ENCODE measurements at places on chromosomes 6 and 20.

- H3K4me1 ChIP-seq = no peaks in the 10 kb centered on the region
- no peak for DNase-seq
These were observed 125.1 kb upstream of the LOC128125822 start for GRCh38 chr6:63447134-63447533.

- no peak overlapping the region for H3K4me3 ChIP-seq
- peaks cover 21% of the 10 kb centered on the region for H3K4me1 ChIP-seq
- H3K27me3 ChIP-seq = no peaks in the 10 kb centered on the region
- no peak overlapping the region for H3K27ac ChIP-seq
These were observed 47.5 kb upstream of the NHSL1 start for GRCh38 chr6:138546733-138547185.

DNA sequence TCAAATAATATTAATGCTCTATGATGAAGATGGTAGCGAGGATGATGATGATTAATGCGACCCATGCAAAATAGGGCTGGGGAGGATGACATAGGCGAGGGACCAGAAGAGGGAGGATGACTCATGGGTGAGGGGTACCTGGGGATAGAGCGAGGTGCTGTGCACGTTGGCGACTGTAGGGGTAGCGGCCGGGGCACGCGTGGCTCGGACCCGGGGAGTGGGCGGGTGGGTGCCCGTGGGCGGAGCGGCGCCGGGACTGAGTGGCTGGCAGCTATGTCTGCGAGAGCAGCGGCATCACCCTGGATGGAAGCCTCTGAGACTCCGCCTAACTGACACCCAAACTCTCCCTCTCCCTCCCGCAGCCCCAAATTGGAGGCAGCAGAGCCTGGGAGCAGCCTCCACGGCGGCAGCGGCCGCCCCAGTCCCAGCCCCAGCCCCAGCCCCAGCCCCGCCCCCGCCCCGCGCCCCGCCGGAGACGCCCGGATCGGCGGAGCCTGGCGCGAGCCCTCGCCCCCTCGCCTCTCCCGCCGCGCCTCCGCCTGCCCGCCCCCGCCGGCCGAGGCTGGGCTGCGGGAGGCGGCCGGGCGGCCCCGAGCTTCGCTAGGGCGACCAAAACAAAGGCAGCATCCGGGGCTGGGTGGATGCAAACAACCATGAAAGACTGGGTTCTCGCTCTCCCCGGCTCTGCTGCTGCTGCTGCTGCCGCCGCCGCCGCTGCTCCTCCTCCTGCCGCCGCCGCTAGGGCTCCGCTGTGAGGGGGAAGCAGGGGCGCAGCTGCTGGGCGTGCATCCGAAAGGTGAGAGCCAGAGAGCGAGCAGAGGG, at the start of gene RIMS1:
TSS of gene RIMS1 (plus strand) at position 367 of the 822 bp plus-strand sequence. CDS start 474 bp downstream, outside the sequence.
- peaks cover 12% of the 10 kb centered on the region for H3K27me3 ChIP-seq
- peak; percentile 89 for DNase-seq

GRCh38 chr6:19805129-19805481, 32.1 kb upstream of the ID4 start:
- H3K36me3 ChIP-seq = no peaks in the 10 kb centered on the region
- no peak for DNase-seq
- peak overlapping the region; percentile 80 for H3K4me3 ChIP-seq
- peak overlapping the region; percentile 99 for H3K27ac ChIP-seq

DNA sequence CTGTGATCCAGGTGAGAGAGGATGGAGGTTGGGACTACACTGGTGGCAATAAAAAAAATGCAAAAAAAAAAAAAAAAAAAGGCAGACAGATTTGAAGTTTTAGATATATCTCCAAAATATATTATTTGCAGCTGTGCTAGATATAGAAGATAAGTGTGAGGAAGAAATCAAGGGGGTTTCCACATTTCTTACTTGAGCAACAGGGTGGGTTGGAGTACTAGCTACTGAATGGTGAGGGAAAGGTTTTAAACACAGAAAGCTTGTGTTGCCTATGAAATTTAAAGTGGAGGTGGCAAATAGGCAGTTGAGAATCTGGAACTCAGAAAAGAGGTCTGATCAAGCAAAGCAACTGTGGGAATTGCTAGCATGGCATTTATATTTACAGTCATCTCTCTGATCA, 59.9 kb upstream of the GNRH2 start:
- no peaks in the 10 kb centered on the region for H3K27me3 ChIP-seq
- H3K36me3 ChIP-seq = peaks cover 16% of the 10 kb centered on the region
- no peak overlapping the region for H3K4me3 ChIP-seq

- no peak overlapping the region for H3K4me3 ChIP-seq
- H3K27ac ChIP-seq = no peak overlapping the region
- no peaks in the 10 kb centered on the region for H3K4me1 ChIP-seq
- H3K36me3 ChIP-seq = no peaks in the 10 kb centered on the region
- H3K27me3 ChIP-seq = no peaks in the 10 kb centered on the region
- DNase-seq = no peak
These were observed 293.4 kb upstream of the SPTLC3 start for GRCh38 chr20:12715371-12715770.

DNA sequence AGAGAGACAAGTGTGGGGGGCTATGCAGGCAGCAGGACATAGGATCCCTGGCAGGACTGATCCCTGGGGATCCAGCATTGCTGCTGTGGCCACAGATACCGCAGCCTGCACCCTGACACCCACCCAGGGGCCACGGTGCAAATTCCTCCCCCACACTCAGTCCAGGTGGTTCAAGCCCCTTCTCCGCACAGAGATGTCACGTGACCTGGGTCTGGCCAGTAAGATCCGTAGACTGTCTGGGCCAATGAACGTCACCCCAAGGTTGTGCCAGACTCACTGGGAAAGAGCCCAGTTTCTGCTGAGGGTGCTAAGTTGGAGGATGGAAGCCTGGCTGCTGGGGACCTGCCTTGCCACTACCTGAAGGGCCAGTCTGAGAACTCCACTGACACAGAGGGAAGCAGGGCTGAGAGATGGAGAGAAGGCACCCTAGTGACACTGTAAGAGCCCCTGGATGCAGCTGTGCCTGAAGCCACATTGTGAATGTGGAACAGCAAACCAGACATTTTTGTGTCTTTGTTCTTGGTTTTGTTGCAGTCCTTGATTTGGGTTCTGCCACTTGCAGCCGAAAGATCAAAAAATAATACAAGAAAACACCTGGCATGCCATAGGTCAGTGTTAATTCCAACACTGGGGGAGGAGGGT, 228.6 kb downstream of the PREX1 start:
- no peak for DNase-seq
- H3K27ac ChIP-seq = no peak overlapping the region
- no peaks in the 10 kb centered on the region for H3K4me1 ChIP-seq
- H3K4me3 ChIP-seq = no peak overlapping the region
- H3K27me3 ChIP-seq = no peaks in the 10 kb centered on the region

DNA sequence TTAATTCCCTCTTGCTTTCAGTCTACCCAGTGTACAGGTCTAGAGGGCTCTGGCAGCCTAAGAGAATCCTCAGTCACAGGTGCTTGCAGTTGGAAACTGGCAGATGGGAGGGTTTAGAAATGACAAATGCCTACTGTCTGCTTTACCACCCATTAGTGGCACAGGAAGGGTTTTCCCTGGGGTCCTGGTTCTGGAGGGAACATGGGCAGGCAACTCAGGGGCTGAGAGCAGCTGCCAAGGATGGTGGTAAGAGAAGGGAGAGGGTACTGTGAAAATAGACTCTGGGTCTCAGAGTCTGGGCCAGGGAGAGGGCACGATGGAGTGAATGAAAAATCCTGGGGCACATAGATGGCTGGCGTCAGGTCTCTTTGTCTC, 103.5 kb downstream of the TCP11 start:
- no peaks in the 10 kb centered on the region for H3K27me3 ChIP-seq
- H3K36me3 ChIP-seq = no peaks in the 10 kb centered on the region
- no peaks in the 10 kb centered on the region for H3K4me1 ChIP-seq
- no peak overlapping the region for H3K27ac ChIP-seq
- DNase-seq = no peak
- no peak overlapping the region for H3K4me3 ChIP-seq

GRCh38 chr6:122426597-122426996, 27.1 kb downstream of the HSF2 start:
- no peak for DNase-seq
- no peaks in the 10 kb centered on the region for H3K4me1 ChIP-seq
- no peaks in the 10 kb centered on the region for H3K27me3 ChIP-seq
- peaks cover 35% of the 10 kb centered on the region for H3K36me3 ChIP-seq
- no peak overlapping the region for H3K27ac ChIP-seq

GRCh38 chr6:34232901-34233300, 3.8 kb upstream of the HMGA1 start:
- H3K4me1 ChIP-seq = peaks cover 8% of the 10 kb centered on the region
- H3K27ac ChIP-seq = no peak overlapping the region
- peak; percentile 81 for DNase-seq
- H3K27me3 ChIP-seq = no peaks in the 10 kb centered on the region
- no peak overlapping the region for H3K4me3 ChIP-seq

DNA sequence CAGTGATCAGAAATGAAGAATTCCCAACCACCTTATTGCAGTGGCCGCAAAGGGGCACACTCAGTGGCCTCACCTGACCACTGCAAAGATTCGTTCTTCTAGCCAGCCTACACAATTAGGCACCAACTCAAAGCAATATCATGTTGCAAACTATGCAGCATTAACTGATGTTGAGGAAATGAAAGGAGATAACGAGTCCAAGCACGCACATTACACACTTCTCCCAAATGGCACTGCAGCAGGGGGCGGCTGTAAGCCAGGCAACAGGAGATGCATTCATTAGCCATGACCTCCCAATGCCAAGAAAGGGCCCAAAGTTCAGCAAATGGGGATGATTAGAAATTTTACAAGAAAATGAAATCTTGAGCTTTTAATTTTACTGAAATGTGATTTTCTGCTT, 39.3 kb downstream of the ATXN1 start:
- DNase-seq = no peak
- peaks cover 46% of the 10 kb centered on the region for H3K4me1 ChIP-seq
- H3K27me3 ChIP-seq = no peaks in the 10 kb centered on the region
- H3K4me3 ChIP-seq = no peak overlapping the region
- H3K36me3 ChIP-seq = no peaks in the 10 kb centered on the region

DNA sequence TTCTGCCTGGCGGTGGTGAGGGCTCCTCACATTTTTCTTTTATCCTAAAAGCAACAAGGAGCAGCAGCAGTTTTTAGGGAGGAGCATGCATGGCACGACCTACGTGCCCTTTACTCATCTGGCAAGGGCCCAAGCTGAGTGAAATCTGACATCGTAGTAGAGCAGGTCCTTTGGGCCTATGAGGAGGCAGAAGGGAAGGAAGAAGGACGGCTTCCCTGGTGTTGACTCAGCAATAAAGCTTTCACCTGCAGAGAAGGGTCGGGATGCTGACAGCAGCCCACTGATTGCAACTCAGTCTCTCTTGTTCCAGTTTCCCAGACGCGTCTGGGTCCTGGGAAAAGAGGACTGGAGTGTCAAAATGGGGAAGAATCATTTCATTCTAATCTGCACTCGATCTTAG, 409.1 kb upstream of the AGPAT4 start:
- no peaks in the 10 kb centered on the region for H3K4me1 ChIP-seq
- H3K27me3 ChIP-seq = no peaks in the 10 kb centered on the region
- no peaks in the 10 kb centered on the region for H3K36me3 ChIP-seq
- H3K4me3 ChIP-seq = no peak overlapping the region

GRCh38 chr6:143559051-143559660, 47.6 kb upstream of the FUCA2 start:
- no peak overlapping the region for H3K4me3 ChIP-seq
- H3K27me3 ChIP-seq = no peaks in the 10 kb centered on the region

DNA sequence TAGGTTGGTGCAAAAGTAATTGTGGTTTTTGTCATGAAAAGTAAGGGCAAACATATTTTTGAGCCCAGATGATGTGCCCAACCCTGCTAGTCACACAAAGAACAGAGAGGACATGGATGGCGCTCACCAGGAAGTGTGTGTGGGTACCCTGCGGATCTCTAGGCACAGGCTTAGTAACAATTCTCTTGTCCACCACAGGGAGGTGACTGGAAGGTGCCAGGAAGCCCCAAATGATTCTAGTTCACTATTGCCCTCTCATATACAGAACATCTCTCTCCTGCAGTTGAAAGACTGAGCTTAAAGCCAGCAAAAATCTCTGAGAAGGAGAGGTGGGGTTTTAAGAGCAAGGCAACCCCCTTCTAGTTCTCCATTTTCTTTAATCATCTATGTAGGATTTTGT, 272.1 kb upstream of the TAB2 start:
- no peak overlapping the region for H3K27ac ChIP-seq
- H3K4me3 ChIP-seq = no peak overlapping the region
- no peaks in the 10 kb centered on the region for H3K27me3 ChIP-seq
- peaks cover 3% of the 10 kb centered on the region for H3K4me1 ChIP-seq
- H3K36me3 ChIP-seq = no peaks in the 10 kb centered on the region
- no peak for DNase-seq

GRCh38 chr6:32405656-32406055, 1.3 kb downstream of the BTNL2 start:
- H3K36me3 ChIP-seq = no peaks in the 10 kb centered on the region
- peaks cover 35% of the 10 kb centered on the region for H3K27me3 ChIP-seq
- H3K27ac ChIP-seq = no peak overlapping the region
- DNase-seq = no peak
- H3K4me1 ChIP-seq = no peaks in the 10 kb centered on the region

GRCh38 chr6:139962654-139963347, 588.4 kb upstream of the CITED2 start:
- H3K27ac ChIP-seq = no peak overlapping the region
- H3K27me3 ChIP-seq = no peaks in the 10 kb centered on the region
- DNase-seq = no peak
- H3K36me3 ChIP-seq = no peaks in the 10 kb centered on the region
- no peak overlapping the region for H3K4me3 ChIP-seq

- no peaks in the 10 kb centered on the region for H3K4me1 ChIP-seq
- no peak overlapping the region for H3K27ac ChIP-seq
- H3K4me3 ChIP-seq = no peak overlapping the region
- no peak for DNase-seq
These were observed 740.4 kb upstream of the FLRT3 start for GRCh38 chr20:15077733-15078250.

DNA sequence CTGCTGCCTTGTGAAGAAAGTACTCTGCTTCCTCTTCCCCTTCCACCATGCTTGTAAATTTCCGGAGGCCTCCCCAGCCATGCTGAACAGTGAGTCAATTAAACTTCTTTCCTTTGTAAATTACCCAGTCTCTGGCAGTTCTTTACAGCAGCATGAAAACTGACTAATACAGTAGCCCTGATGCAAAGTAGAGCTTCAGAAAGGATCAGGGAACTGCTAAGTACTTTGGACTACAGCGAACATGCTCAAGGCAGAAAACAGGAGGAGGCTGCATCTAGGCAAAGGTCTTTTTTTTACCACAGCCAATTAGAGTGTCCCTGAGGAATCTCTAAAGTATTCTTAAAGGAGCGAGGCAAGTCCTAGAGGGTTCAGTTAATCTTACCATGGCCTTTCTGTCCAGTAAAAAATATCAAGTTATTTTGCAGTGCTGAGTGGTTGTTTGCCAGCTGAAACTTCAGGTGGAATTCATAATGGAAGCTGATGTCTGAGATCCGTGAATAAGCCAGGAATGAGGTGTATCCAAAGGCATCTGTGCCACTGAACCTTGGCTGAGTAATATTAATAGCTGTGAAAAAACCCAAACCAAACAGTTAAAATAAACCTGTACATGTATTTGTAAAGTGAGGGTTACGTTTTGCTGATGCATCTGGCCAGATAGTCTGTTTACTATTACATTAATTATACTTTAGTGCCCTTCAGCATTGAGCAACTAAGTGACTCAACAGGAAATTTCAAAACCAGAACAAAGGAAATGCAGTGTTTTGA, 170.4 kb downstream of the PHF3 start:
- no peak for DNase-seq
- H3K4me3 ChIP-seq = no peak overlapping the region
- peak overlapping the region; percentile 65 for H3K27ac ChIP-seq
- H3K27me3 ChIP-seq = no peaks in the 10 kb centered on the region

GRCh38 chr6:84050408-84050807, 16.8 kb downstream of the MRAP2 start:
- no peaks in the 10 kb centered on the region for H3K27me3 ChIP-seq
- peaks cover 15% of the 10 kb centered on the region for H3K4me1 ChIP-seq
- H3K27ac ChIP-seq = no peak overlapping the region
- no peak overlapping the region for H3K4me3 ChIP-seq

All from osteoblast (primary cell).